LHCN-M2 (cell line): ENCODE measurements at places on chromosomes 3 and 15.

DNA sequence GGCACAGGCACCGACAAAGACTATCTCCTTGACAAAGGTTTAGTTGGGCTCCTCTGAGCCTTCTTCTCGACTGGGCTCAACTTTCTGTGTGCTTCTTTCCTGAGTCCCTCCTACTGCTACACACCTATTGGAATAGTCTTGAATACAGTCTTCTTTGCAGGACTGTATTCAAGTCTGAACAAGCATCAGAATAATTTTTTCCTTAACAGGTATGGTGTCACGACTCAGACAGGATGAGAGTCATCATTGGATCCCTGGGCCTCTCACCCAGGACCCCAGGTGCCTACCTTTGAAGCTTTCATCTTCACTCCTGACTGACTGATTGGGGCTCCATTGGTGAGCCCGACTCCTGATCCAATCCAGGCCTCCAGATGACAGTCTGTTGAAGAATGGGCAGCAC is 66.3 kb downstream of the CRYGS start:
- no peak for DNase-seq

DNA sequence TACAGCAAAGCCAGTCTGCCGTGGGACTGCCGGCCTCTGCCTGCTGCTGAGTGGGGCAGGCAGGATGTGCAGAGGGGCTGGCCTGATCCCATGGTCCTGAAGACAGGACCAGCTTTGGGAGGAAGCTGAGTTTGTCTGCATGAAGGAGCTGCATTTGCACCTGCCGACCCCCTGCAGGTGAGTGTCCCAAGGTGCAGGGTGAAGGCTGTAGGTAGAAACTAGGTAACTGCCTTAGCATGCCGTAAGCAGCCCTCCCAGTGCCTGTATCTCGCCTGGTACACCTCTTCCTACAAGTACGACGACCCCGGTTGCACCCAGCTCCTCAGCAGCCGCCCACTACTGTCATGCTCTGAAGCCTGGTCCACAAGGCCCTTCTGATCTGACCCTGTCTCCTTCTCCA is 34.9 kb downstream of the AMOTL2 start:
- DNase-seq = no peak

GRCh38 chr3:126782536-126782935 is 78.5 kb downstream of the CHCHD6 start:
- DNase-seq = peak; percentile 94

DNA sequence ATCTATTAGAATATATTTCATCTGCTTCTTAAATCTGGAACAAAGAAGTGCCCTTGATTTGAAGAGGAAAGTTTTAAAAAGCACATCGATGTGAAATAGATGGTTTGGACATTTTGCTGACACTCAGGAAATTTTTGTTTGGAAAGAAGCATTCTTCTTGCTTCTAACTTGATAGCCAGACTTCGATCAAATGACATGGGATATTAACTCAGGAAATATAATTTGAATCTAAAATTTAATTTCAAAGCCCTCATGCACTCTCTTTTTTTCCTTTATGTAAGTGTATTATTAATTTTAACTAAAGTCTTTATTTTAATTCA is 761.2 kb downstream of the VGLL3 start:
- no peak for DNase-seq
